ENCODE measurements at places on chromosomes 7 and 10.

DNA sequence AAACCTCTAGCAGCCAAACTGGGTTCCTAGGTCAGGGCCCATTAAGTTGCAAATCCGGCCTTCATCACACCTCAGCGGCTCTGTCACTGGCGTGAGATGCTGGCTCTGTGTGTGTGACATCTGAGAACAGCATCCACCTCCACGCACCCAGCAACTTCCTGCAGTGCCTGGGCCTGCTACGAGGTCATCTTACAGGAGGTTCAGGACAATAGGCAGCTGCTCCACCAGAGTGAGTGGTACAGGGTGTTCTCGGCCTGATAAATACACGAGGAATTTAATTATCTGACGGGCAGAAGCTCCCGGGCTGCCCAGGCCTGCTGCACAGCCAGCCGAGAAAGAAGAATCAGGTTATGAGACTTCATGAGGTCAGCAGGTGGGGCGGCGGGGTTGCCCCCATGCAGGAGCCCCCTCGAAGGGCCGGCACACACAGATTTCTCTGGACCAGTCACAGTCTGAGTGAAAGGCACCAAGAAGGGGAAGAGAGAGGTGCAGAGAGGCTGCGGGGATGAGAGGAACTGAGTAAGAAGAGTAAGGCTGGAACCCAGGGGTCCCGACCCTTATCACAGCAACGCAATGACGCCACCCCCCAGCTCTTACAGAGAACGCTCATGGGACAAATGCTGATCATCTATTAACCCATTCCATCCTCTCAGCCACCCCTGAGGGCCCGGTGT, 49.3 kb downstream of the CALML3 start:
- no peak for DNase-seq

DNA sequence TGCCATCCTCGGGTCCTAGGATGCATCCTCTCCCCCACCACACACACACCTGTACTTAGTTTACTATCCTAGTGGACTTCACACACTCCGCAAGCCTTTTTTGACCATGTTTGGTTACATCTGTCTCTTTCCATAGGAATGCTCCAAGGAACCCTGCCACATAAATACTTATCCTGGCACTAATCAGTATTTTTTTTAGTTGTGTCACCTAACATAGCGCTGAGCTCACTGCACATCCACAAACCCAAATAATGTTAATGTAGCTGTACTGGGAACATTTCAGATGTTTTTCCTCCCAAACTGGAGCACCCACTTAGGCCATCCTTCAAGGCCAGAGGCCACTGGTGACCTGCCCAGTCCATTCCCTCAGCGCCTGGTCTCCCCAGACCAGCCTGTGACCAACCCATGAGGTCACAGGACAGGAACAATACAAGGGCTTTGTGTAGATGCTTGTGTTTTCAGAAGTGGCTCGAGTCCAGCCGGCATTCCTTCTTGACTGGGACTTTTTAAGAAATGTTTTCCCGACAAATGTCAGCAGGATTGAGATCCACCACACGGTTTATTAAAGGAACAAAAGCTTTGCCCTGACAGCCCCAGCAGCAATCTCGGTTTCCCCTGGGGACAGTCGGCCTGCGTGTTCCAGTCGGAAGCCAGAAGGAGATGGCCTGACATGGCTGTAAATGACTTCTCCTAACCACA, 181.4 kb downstream of the JCAD start:
- peak; percentile 43 for DNase-seq

DNA sequence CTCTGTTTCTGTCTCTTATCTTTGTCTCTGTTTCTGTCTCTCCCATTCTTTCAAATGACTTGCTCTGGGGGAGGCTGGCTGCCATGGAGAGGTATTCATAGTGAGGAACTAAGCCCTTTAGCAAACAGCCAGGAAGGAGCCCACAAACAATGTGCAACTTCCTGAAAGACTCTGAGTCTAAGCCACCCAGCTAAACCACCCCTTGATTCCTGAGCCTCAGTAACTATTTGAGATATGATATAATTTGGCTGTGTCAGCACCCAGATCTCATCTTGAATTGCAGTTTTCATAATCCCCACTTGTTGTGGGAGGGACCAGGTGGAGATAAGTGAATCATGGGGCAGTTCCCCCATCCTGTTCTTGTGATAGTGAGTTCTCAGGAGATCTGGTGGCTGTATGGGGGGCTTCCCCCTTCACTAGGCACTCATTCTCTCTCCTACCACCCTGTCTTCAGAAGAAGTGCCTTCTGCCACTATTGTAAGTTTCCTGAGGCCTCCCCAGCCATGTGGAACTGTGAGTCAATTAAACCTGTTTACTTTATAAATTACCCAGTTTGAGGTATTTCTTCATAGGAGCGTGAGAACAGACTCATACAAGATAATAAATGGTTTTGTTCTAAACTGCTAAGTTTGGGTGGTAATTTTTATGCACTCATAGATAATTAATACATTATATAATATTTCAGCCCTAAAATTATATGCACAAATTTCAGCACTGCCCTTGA, 121.2 kb upstream of the FOXP2 start:
- no peak for DNase-seq

- no peak for DNase-seq
Observed at GRCh38 chr7:123537026-123537642, 2.7 kb upstream of the IQUB start.

DNA sequence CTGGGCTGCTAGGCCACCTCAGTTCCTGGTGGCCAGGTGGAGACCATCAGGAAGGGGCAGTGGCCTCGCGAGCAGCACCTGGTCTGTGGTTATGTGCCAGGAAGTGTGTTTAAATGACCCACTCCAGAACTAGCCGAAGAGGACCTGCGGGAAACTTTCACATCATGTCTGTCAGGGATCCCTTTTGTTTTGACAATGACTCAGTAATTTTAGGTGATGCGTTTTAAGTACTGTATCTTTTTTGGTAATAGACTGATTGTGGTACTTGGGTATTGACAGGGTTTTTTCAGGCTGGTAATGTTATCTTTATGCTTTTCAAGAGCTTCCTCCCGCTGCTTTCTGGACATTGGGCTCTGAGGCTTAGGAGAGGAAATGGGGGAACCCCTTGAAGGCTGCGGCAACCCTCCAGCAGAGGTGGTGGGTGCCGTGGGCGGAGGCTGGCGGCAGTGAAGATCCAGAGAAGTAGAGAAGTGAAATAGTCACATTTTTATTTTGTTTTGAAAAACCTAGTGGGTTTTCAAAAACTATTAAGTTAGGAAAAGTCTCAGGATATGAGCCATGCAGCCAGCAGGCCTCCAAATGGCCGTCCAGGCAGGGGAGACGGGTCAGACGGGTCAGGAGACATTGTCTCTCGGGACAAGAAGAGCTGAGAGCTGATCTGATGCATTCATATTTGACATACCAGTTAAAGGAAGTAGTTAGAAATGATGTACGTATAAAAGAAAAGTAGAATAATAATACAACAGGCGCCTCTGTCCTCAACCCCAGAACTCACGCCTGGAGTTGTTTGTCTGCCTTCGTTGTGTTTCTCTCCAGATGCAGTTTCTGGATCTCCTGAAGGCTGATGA, 27.7 kb downstream of the PPP2R2D start:
- DNase-seq: peak; percentile 53

- DNase-seq: no peak
Observed at GRCh38 chr10:62815381-62816075, 638 bp downstream of the EGR2 start.

GRCh38 chr7:81031243-81031642, 112.4 kb upstream of the SEMA3C start:
- DNase-seq: no peak

DNA sequence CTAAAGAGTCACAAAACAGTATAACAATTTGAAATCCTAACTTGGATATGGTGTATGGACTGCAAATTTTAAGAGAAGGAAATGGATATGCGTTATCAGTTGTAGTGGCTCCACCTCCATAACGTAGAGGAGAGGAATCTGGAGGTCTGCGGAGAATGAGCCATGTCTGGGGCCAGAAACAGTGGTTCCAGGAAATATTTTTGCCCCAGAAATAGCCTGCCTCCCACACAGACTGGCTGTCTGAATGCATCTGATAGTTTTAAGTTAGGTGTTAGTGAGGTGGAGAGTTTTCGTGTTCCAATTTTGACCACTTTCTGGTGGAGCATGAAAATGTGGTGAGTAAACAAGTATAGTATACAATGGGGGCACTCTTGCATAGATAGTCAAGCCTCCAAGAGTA, 1.6 kb downstream of the PHTF2 start:
- DNase-seq: no peak

DNA sequence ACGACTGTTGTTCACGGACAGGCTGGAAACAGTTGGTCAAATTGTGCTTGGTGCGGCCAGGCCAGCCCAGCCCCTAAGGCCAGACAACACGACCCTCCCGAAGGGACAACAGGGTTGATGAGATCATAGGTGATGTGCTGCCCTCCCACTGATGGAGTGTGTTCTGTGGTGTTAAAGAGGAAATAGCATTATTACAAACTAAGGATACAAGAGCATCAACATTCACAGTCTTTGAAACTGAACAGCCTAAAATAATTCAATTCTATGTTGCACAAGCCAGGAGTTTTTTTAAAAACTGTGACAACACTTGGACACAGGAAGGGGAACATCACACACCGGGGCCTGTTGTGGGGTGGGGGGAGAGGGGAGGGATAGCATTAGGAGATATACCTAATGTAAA, 87.6 kb downstream of the FAM53B start:
- DNase-seq: no peak

All from adrenal gland (tissue), 19 donors.